AG09319 (cell line): ENCODE measurements at places on chromosomes 16 and 17.
A peak's percentile ranks its signal among the peaks of the same experiment; 100 is the strongest.

- DNase-seq: no peak
These were observed 14.5 kb downstream of the RPRML start for GRCh38 chr17:46964315-46965265.

DNA sequence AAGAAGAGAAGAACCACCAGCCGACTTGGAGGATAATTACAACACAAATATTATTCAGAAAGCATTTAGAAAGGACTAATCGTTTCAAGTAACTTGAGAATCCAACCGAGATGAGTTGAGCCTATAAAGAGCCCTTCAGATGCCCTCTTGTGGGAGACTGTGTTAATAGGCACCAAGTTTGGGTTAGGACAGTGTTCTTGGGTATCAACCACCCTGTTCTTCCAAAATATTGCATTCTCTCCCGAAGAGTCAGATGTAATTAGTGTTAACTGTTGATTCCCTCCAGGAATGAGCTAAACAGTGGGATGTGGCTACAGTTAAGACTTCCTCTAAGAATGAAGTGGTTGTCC is 87.8 kb upstream of the NOL11 start:
- peak; percentile 70 for DNase-seq

GRCh38 chr16:48246066-48246465 is 1.3 kb downstream of the ABCC11 start:
- DNase-seq: no peak

GRCh38 chr16:29860218-29860617 is 2.8 kb downstream of the CDIPT start:
- no peak for DNase-seq

- DNase-seq: no peak
These were observed 1.1 kb downstream of the IRX6 start for GRCh38 chr16:55325080-55325447.

DNA sequence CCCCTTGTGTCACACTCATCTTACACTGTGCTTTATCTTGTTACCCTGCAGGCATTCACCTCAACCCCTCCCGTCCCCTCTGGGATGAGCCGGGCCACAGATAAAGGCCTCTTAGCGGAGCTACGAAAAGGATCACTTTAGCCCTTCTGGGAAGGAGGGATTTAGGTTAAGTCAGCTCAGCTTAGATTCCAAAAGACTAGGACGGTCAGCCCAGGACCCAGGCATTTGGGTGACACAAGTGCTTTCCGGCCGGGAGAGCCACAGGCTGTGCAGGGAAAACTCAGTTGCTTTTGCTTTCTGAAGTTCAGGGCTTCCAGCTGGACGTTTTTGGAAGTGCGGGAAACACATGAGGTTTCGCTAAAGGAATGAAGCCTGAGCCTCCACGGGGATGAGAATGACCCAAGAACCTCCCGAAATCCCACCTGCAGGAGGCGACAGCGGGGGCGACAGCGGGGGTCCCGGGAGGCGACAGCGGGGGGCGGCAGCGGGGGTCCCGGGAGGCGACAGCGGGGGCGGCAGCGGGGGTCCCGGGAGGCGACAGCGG is 11.6 kb upstream of the METRNL start:
- no peak for DNase-seq

GRCh38 chr16:85931596-85932402 is 32.8 kb downstream of the IRF8 start:
- no peak for DNase-seq

GRCh38 chr16:58638148-58639036 is 8.8 kb upstream of the CNOT1 start:
- DNase-seq: peak; percentile 77

- DNase-seq: no peak
These were observed 28.3 kb downstream of the PRDM7 start for GRCh38 chr16:90048737-90049330.

- DNase-seq: no peak
These were observed 29.7 kb downstream of the MYO15A start for GRCh38 chr17:18138065-18138749.

- DNase-seq: no peak
These were observed 41.3 kb upstream of the GFOD2 start for GRCh38 chr16:67760206-67760955.

- no peak for DNase-seq
These were observed 275.5 kb downstream of the MAP2K4 start for GRCh38 chr17:12296209-12296625.

GRCh38 chr17:34958438-34958837 is 2.8 kb downstream of the CCT6B start:
- DNase-seq: no peak

DNA sequence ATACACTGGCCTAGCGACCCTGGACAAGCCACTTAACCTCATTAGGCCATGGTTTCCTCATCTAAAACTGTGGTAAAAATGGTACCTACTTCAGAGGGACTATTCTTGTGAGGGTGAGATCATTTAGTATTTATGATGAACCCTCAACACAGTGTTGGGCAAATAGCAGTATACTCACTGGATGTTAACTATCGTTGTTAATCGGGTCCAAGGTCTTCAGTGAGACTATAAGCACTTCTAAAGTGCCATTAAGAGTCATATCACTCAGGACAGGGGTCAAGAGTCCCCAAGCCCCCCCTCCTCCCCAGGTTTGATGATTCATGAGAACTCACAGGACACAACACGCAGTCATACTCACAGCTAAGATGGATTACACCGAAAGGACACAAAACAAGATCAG is 11.0 kb downstream of the TK2 start:
- DNase-seq: no peak

GRCh38 chr16:68265078-68265920 is 973 bp downstream of the SLC7A6 start:
- DNase-seq: no peak
